ENCODE measurements at places on chromosomes 3 and 15.

DNA sequence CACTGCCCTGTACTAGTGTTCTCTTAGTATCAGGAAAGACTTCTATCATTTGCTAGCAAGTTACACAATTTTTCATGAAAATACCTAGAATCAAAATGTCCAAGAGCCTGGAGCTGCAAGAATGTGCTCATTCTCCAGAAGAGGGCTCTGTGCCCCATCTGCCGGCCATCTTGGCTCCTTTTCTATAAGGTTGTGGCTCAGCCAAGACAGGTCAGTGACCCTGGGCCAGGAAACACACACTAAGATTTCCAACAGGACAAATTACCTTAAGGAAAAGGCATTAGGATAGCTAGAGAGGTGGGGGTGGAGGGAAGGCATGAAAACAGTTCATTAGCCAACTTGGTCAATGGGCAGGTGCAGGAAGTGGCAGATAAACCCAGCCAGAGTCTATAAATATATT, 20.7 kb downstream of the TIMP4 start:
- DNase-seq = peak; percentile 65

- peak; percentile 46 for DNase-seq
These were observed at the start of gene STAB1 for GRCh38 chr3:52494886-52495495. Gene STAB1 (plus strand): TSS chr3:52495338. CDS start chr3:52495414, 76 bp downstream.

DNA sequence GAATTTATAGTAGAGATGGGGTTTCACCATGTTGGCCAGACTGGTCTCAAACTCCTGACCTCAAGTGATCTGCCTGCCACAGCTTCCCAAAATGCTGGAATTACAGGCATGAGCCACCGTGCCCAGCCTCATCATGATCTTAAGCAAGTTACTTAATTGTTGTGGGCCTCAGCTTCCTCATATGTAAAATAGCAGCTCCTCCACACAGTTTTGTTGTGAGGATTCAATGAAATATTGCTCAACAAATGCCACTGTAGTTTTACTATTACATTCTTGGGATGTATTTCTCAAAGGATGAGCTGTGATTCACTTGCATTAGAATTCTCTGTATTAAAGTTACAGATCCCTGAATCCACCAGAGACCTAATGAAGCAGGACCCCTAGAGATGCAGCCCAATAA, 168.8 kb downstream of the ADAMTS9 start:
- DNase-seq = no peak

DNA sequence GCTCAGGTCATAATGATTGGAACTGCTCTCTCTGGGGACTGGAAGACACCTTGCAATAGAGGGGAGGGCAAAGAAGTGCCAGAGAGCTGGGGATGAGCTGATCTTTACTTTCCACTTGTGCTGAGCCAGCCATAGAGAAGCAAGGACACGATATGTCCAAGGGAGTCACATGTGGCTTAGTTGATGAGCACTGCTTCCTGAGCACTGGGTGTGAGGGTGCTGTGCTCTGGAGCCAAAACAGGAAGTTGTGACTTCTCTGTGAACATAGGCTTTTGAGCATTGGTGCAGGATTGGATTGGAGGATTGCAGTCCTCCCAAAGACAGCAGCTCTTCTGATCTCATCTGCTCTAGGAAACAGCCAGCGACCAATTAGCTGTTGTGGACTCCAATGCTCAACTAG, 6.7 kb downstream of the PARP14 start:
- no peak for DNase-seq

- DNase-seq = peak; percentile 48
These were observed 1.3 kb downstream of the ELL3 start for GRCh38 chr15:43775411-43775965.

DNA sequence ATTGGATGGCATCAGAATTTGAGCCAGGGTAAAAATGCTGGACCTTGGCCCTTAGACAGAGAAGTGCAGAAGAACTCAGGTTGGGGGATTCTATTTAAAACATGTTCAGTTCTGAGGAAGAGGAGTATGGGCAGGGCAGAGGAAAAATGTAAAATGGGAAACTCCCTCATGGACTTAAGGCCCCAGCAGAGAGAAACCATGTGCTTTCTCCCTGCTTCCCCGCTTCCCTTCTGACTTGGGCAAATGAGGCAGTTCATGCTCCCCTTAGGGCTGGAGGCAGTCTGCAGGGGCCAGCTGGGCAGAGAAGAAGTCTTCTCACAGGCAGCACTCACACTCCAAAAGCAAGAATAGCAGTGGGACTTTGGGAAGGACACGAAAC, 9.9 kb upstream of the NUDT16 start:
- DNase-seq = no peak

DNA sequence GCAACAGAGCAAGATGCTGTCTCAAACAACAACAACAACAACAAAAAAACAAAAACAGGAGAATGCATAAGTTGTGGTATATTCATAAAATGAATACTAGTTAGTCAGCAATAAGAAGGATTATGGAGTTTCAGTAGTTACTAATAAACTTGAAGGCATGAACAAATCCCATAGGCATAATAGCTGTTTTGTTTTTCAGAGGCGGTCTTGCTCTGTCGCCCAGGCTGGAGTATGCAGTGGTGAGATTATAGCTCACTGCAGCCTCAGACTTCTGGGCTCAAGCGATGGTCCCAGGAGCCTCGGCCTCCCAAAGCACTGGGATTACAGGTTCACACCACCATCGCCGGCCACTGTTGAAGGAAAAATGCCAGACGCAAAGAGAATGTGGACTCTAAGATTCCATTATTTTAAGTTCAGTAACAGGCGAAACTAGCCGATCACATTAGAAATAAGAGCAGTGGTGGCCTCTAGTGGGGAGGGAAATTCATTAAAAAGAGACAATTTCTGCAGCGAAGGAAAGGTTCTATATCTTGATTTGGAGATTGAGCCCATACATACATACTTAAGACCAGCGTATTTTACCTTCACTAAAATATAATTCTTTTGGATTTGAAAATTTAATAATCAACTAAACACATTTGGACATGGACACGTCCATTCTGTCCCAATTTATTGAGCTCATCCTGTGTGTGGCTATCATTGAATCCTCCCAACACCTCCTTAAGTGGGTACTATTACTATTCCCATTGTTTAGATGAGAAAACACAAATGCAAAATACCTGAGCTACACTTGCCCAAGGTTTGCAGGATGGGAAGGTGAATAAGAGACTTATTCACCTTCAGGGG, 27.4 kb upstream of the HDAC11 start:
- DNase-seq = peak; percentile 93

GRCh38 chr3:121913305-121913990, 19.2 kb downstream of the SLC15A2 start:
- no peak for DNase-seq

GRCh38 chr3:186929186-186929585, 1.1 kb upstream of the ST6GAL1 start:
- DNase-seq = no peak

DNA sequence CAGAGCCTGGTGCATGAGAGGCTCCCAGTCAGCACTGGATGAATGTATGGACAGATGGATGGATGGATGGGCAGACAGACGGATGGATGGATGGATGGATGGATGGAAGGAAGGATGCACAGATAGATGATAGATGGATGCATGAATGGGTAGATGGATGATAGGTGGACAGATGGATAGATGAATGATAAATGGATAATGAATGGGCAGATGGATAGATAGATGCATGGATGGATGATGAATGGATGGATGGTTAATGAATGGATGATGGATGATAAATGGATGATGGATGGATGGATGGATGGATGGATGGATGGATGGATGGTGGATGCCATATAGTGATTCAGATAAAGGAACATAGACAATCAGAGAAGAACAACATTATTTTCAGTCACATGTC, 71.0 kb downstream of the SLC6A11 start:
- no peak for DNase-seq

Measured in hematopoietic multipotent progenitor cell treated with erythropoietin and hydrocortisone succinate and interleukin-3 and kit ligand, for 6 days (in vitro differentiated cells).